T-helper 2 cell (primary cell): ENCODE measurements at places on chromosomes 5 and 9.

- no peak for DNase-seq
Measured at GRCh38 chr5:62737766-62738165, 159.1 kb downstream of the LRRC70 start.

- no peak for DNase-seq
Measured at GRCh38 chr5:143226361-143226760, 177.1 kb downstream of the NR3C1 start.

DNA sequence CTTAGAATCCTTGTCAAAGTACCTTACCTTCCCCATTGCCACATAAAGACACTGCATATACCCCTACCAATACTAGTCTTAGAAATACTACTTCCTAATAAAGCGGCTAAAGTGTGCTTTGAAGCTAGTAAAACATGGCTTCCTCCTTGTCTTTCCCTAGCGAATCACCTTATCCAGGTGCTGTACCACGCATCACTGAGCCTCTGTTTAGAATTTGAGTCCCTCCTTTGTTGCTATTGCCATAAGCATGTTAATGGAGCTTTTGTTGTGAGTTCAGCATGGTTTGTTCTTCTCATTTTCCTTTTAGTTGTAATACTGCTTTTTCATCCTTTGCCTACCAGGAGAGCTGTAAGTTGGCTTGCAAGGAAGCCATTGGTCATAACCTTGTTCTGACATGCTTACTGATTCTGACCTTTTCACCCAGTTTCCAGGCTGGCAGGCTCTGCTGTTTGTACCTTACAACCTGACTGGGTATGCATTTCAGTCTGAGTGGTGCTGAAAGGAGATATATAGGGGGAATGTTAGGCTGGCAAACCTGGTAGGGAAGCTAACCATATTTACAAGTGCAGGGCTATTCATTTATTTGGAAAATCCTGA, 49.8 kb downstream of the LMNB1 start:
- no peak for DNase-seq

DNA sequence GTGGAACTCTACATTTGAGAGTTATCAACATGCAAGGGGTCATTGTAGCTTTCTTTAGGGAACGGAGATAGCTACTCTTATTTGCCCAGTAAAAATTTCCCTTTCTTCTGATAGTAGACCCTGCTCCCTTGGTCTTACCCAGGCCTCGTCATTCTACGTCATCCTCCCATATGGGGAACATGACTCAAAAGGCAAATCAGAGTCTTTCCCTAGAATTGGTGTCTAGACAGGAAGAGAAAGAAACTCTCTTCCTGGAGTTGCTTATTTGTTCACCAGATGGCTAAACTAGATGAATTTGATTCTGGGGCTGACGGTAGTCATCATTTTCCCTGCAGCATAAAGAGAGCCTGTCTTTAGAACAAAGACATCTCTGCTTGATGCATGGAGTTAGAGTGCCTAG, 12.2 kb upstream of the SLC38A9 start:
- peak; percentile 10 for DNase-seq

- no peak for DNase-seq
Measured at GRCh38 chr9:36208521-36209253, 18.0 kb downstream of the CLTA start.

- DNase-seq, result no peak
Measured at GRCh38 chr5:135654761-135655467, 76.1 kb upstream of the CXCL14 start.

GRCh38 chr5:102858808-102859207, 103.7 kb downstream of the PAM start:
- no peak for DNase-seq

- DNase-seq, result no peak
Measured at GRCh38 chr9:113222482-113222841, 1.1 kb downstream of the SLC31A1 start.

- DNase-seq, result no peak
Measured at GRCh38 chr5:104909803-104910202, 1347.2 kb upstream of the NUDT12 start.

DNA sequence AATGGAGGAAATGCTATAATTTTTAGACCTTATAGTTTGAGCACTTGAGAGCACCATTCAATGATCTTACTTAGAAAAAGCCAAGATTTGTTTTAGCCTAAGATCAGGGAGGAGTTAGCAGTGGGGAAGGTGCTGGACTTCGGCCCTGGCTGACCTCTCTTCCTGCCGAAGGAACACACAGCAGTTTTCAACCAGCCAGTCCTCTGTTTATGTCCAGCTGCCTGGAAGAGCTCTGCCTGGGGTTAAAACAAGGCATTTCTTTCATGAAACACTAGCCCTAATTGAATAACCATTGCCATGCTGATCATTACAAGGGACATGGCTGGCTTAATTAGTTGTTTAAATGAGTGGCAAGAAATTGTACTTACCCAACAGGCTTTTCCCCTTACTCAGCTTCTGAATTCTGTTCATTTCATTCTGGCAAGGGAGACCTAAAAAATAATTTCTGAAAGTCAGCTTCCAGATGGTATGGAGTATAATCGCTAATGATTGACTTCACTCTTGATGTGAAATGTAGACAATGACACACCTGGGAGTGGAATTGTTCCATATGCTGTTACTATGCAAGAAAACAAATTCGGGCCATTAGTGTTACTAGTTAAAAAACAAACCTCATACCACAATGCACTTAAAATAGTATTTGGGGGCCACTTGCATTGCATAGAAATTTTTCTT, 514.2 kb downstream of the SPOCK1 start:
- DNase-seq, result no peak

DNA sequence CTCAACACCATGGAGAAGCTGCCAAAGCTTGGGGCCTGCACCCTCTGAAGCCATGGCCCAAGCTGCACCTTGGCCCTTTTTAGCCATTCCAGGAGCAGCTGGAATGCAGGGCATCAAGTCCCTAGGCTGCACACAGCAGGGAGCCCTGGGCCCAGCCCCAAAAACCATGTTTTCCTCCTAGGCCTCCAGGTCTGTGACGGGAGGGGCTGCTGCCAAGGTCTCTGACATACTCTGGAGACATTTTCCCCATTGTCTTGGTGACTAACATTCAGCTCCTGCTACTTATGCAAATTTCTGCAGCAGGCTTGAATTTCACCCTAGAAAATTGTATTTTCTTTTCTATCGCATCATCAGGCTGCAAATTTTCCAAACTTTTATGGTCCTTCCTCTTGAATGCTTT, 64.6 kb downstream of the ELOVL7 start:
- DNase-seq, result no peak

DNA sequence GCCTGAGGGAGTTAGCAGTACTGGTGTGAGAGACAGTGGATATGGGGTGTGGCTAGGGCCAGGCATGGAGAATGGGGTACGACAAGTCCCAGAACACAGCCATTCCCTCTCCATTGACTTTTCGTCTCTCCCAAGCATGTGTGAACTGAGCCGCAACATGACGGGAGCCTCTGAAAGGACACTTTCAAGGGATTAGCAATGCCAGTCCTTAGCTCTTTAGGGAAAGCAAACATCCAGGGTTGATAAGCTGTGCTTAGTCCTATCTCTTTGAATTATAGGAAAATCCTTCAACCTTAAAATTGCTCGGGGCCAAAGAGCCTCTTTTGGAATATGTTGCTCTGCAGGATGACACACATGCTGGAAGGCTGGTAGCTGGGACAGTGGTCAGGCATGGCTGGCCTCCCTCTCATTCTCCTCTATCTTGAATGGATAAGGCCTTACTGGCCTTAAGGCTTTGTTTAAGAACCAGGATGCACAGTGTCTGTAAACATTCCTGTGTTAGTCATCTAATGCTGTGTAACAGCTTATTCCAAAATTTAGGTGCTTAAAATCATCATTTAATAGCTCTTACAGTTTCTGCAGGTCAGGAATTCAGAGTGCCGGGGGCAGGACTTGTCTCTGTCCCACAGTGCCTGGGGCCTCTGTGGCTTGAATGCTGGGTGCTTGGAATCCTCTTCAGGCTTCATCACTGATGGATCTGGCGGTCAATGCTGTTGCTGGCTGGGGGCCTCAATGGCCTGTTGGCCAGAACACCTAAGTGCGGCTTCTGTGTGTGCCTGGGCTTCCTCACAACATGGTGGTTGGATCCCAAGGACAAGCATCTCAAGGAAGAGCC, 95.3 kb downstream of the PTTG1 start:
- no peak for DNase-seq

- DNase-seq, result no peak
Measured at GRCh38 chr5:148861696-148862095, 35.3 kb downstream of the ADRB2 start.

DNA sequence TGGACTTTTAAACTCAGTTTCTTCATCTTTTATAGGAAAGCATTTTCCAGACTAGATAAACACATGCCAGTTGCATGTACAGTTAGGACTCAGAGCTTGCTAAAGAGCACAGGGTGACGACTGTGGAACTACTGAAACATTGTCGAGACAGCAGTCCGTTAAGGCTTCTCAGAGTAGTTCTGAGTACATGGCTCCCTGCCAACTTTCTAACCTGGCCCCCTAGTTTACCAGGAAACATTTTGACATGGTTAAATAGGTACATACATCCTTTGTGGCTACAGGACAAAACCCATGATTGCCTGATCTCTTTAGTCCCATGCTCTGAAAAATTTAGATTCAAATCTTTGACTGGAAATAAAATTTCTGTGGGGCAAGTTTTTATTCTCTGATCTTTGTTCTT, 129.7 kb downstream of the SLF1 start:
- DNase-seq, result no peak

GRCh38 chr5:96896806-96897205, 20.5 kb downstream of the ERAP2 start:
- no peak for DNase-seq

DNA sequence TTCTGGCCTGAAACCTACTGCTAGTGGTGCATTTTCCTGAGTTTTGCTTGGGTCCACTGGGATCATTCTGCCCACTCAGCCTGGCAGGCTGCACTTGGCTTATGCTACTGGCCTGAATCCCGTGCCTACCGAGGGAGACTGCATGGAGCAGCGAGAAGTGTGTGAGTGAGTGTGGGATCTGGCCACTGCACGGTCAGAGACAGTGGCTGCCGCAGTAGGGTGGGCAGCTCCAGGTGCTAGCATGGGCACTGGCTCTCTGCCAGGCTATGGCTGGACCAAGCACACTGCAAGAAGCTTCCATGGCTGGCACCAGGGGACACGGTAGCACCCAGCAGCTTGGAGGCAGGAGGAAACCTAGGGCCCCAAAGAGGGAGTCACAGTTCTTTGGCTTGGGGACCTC, 1058.7 kb upstream of the ACO1 start:
- no peak for DNase-seq

- no peak for DNase-seq
Measured at GRCh38 chr9:14561929-14562405, 131.3 kb downstream of the ZDHHC21 start.

- peak; percentile 65 for DNase-seq
Measured at GRCh38 chr9:137453643-137454081, 5.5 kb downstream of the NSMF start.

DNA sequence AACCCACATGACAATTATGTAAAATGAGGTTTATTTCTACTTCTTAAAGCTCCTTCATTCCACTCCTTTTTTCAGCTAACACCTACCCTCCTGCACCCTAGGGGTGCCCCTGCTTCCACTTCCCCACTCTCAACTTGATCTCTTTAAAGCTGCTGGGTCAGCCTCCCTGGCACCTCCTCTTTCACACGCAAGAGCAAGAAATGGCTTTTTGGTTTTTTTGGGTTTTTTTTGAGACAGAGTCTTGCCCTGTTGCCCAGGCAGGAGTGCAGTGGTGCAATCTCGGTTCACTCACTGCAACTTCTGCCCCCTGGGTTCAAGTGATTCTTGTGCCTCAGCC, 64.4 kb downstream of the SUSD1 start:
- no peak for DNase-seq

DNA sequence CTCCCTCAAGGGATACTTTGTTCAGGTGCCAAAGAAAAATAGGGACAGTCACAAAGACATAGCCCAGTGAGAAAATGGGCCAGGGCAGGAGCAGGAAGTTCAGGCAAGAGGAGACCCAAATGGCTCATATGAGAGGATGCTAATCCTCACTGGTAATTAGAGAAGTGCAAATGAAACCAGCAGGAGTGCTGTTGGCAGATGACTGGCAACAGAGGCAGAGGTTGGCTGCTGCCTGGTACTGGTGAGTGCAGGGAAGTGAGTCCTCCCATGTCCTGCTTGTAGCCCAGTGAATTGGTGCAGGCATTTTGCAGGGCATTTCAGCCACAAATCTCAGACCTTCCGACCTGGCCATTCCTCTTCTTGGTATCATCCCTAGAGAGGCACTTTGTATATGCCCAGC, 23.5 kb downstream of the ODF2 start:
- no peak for DNase-seq

DNA sequence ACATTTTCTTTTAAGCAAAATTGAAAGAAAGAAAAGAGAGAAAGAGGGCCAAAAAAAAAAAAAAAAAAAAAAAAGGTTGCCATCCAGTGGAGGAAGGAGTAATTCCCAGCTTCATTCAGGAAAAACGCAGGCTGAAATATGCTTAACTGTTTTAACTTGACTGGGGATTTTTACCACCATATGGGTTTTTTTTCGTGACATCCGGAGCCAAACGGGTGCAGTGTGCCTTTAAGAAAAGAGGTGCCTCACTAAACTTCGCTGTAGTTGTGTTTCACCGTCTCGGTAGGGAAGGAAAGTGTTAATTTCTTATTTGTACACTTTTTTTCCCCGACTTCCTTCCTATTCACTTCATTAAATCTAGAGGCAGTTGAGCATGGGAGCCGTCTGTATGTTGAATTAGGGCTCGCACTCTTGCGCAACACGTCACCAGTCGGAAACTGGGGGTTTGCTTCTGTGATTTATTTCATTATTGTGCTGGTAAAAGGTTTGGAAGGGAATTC, 143.0 kb downstream of the SMARCA2 start:
- DNase-seq, result peak; percentile 88

DNA sequence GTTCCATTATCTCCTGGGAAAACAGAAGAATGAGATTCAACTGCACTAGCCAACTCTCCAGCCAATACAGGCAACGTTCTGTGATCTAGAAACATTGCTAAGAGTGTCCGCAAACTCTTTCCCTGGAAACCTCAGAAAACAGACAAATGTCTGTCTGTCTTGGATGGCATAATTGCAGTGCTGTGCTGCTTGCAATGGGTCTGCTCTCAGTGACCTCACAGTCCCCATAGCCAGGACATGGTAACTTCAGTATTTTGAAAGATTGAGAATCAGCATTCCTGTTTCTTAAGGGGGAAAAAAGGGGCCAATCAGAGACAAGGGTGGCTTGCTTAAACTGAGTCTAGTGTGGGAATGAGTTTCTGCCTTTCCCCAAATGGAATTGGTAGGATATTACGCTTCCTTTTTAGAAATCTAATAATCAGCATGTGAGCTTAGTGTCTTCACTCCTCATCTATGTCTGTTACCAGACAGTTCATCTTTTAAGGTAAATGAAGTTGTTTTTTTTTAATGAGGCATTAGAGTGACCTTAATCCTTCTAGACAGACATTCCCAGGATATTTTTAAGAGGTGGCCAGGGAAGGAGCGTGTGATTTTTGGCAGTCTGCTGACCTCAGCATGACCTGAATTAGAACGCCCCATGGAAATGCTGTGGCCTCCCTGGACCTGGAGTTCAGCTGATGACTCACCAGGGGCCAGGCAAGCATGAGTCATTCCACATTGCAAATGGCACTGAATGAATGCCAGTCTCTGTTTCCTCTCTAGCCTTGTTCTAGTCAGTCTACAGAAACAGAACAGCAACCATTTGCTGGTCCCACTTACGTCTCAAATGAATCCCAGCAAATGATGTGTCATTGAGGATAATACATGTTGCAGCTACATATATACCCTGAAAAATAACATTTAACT, 210.2 kb upstream of the ACTBL2 start:
- peak; percentile 8 for DNase-seq
